ENCODE measurements at places on chromosomes 5 and 9. TPM values are rescaled to one million over a fixed set of nuclear protein-coding genes. Genes with fewer than 3 reads are reported as not detected.
A peak's percentile ranks its signal among the peaks of the same experiment; 100 is the strongest.

Gene SV2C
- total RNA-seq: 0.05 TPM

DNA sequence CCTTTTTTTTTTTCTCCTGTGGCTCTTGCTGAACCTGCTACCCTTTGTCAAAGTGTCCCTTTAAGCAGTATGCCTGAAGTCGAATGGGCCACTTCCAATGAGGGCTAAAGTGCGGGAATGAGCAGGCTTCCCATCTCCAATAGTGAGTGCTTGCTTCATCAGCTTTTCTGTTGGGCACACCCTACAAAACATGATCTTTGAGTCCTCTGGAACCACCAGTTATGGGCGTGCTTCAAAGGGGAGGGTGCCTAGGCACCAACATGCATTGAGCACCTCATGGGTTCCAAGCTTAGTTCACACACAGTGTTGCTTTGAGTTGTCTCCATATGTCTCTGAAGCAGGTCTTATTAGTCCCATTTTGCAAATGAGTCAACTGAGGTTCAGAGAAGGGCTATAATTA is 132.8 kb upstream of the CPEB4 start:
- no peak for DNase-seq

- peak; percentile 56 for DNase-seq
These were observed 31.0 kb upstream of the TCF7 start for GRCh38 chr5:134083517-134083916.

DNA sequence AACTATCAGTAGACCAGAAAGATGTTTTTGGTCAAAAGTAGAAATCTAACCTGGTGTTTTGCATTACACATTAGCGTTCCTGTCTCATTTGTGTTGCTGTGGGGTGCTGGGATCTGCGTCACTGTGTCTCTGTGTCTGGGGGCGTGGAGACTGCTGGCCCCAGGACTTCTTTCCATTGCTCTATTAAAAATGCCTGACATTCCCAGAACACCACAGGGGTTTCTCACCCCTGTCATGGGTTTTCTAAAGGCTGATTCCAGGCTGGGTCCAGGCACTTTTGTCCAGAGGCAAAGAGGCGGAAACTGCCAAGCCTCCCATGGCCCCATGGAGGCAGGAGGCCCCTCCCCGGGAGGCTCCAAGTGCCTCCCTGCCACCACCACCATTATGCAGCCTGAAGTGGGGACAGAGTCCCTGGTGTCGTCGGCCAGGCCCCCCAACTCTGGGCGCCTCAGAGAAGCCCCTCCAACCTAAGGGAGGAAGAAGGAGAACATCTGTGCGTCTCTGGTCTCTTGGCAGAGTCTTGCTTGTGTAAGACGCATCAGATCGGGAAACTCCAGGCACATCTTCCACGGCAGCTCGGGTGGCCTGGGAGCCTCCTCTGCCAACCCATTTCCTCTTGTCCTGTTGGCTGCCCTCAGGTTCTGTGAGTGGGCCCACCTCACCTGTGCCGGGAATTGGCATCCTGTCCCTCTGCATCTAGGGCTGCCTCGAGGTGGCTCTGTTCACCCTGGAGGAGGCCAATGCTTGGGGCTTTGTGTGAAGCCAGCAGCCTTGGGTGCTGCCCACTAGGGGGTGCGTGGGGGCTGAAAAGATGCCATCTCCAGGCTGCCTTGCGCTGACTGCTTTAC is 13.8 kb upstream of the PLEKHG4B start:
- peak; percentile 76 for DNase-seq

DNA sequence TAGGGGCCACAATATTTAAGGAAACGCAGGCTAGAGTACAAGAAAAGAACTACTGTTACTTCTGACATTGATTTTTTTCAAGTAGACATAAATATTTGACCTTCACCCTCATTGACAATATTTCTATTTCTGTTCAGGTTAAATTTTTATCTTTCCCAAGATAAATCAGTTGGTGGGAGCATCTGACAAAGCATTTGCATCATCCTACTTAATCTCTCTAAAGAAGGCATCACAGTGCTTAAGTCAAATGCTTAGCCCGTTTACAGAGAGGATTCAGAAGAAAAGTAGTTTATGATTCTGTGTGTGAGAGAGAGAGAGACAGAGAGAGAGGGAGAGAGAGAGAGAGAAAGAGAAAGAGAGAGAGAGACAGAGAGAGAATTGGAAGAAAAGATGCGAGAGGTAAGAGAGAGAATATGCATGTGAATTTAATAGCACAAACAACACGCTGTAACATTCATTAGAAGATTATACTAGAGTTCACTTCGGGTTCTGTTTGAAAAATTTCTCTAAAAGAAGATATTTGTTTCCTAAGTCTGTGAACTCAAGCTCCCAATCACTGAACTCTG is 1093.3 kb upstream of the CDH6 start:
- DNase-seq: no peak

- DNase-seq: no peak
These were observed 240.8 kb upstream of the TMEM161B start for GRCh38 chr5:88509403-88509802.

DNA sequence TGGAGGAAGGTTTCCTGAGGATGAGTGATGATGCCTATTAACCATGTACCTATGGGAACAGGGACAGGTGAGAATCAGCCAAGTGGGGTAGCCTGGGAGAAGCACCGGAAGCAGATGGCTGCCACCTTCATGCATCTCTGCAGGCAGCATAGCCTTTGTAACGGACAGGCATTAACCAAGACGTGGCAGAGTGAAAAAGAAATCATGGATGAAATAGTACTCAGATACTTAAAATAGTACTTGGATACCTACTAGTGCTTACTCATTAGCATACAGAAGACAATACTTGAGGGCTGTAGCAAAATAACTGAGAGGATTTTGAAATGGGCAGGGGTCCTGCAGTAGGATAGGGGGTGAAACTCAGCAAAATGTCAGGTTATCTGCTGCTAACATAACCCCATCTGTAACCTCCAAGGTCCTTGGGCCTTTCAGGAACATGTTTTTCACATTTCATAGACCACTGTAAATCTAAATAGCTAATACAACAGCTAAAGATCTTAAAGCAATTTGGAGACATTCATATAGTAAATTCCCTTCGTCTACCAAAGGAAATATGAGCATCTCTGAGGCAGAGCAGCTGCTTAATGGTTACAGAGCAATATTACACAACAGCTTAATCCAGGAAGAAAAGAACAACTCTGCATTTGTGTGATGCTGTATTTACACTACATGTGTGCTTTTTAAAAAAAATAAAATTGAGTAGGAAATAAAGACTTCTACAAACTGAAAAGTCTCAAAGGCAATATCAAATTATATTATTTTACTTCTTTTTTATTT is 154.3 kb downstream of the NFIB start:
- DNase-seq: no peak
